ENCODE measurements at places on chromosomes 16 and 17.

- no peak for DNase-seq
Observed at GRCh38 chr16:77780378-77780837, 8.0 kb upstream of the VAT1L start.

- DNase-seq: no peak
Observed at GRCh38 chr16:89969741-89970410, 21.3 kb downstream of the DEF8 start.

DNA sequence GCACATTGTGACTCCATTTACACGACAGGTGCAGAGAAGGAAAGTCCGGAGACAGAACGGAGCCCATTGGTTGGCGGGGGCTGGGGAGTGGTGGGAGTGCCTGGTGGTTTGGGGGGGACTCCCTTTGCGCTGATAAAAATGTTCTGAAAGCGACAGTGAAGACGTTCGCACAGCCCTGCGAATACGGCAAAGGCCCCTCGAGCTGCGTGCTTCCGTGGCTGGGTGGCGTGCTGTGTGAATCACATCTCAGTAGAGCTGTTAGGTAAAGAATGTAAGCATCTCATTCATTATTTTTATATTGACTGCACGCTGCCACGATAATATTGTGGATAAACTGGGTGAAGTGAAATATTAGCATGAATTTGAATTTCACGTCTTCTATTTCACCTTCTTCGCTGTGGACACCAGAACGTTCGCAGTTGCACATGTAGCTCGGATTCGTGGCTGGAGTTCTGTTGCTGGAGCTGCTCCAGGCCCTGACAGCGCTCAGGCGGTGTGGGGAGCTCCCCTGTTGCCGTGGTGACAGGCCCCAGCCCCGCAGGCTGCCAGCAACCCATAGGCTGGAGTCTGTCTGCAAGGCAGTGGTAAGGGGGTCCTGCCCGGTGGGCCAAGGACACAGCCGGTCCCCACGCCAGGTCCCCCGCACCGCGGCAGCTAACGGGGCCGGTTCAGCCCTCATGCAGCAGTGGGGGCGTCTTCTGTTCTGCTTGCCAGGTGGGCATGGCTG is 44.6 kb downstream of the SOX8 start:
- DNase-seq: peak; percentile 76

DNA sequence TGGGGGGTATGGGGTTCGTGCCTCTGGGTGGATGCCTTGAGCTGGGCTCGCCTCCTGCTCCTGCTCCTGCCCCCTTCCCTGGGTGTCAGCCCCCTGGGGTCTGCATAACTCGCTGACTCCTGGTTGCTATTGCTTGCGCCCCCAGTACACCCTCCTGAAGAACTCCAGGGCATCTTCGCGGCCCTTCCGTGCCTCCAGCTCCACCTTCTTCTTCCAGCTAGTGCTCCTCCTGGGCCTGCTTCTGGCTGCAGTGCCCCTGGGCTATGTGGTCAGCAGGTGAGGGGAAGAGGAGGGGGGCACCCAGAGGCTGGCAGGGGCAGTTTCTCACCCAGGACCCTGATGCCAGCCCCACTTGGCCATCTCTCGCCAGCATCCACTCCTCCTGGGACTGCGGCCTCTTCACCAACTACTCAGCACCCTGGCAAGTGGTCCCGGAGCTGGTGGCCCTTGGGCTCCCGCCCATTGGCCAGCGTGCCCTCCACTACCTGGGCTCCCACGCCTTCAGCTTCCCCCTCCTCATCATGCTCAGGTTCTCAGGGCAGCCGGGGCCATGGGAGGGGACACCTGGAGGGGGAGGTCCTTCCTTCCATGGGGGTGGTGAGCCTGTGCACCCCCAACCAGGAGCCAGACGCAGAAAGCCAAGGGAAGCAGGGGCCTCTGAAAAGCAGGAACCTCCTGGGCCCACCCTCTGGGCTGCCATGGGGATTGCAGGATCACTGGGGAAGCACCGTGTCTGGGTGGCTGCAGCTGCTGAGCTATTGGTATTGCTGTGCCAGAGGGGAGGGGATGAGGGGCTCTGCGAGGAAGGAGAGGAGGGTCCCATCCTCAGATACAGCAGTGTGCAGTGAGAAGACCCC is 7.8 kb upstream of the C17orf99 start:
- no peak for DNase-seq

- DNase-seq: no peak
Observed at GRCh38 chr17:65956814-65957213, 235.1 kb downstream of the CEP112 start.

Data from globus pallidus (tissue), 1 donor.